H9 (cell line): ENCODE measurements at places on chromosomes 6 and 20.

- no peak for DNase-seq
Measured at GRCh38 chr6:156344491-156344890, 432.7 kb upstream of the ARID1B start.

DNA sequence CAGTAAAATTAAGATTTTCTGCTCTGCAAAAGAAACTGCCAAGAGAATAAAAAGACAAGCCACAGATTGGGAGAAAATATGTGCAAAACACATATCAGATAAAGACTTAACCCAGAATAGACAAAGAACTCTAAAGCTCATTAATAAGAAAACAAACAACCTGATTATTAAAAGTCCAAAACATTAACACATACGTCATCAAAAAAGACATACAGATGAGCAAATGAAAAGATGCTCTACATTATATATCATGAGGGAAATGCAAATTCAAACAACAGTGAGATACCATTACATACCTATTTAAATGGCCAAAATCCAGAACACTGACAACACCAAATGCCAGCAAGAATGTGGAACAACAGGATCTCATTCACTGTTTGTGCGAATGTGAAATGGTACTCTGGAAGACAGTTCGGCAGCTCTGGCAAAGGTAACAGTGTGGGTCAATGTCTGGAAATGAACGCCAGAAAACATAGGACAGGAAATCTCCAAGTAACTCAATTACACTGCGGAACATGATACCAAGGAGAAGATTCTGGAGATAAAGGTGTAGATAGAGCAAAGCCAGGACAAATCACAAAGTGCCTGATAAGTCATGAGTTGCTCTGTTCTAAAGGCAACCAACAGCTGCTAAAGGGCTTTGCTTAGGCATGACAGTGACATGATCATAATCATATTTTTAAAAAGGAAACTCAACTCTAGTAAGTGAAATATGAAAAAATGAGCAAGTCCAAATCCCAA is 96.8 kb downstream of the PDE10A start:
- DNase-seq: no peak

DNA sequence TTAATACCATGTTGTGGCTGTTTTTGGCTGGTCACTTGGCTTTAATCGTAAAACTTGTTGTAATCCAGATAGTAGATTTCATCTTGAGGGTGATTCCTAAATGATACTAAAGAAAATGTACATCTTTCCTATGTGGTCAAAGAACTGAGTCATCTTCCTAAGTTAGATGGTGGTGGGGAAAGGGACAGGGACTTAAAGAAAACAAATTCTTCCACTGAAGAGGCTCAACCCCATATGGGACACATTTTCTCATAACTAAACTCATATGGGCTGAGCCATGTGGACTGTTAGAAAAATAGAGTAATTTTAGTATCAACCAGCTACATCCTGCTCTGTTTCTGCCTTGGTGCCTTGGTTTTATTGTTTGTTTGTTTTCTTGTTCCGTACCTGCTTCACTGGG is 155.8 kb downstream of the TSHZ2 start:
- no peak for DNase-seq

DNA sequence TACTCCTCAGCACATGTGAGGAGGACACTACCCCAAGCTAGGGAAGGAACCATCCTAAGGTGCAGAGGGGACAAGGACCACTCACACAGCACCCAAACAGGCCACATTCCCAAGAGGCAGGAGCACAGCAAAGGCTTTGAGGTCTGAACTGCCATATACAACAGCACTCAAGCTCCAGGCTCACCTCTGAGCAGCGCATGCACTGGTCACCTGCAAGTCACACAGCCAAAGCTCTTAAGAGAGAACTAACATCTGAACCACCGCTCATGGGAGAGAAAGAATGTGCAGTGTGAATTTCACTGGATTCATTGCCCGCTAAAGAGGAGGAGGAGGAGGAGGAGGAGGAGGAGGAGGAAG is 31.0 kb downstream of the NPEPL1 start:
- DNase-seq: no peak

DNA sequence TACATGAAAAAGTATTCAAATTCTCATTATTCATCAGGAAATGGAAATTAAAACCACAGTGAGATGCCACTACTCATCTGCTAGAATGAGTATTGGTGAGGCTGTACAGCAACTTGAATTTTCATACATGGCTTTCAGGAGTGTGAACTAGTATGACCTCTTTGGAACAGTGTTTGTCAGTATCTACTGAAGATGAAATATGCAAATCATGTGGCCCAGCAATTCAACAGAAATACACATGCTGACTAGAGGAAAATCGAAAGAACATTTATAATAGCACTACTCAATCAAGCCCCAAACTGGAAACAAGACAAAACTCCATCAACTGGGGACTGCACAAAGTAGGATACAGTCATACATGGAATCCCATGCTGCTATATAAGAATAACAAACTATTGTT is 102.2 kb downstream of the DCDC2 start:
- no peak for DNase-seq

DNA sequence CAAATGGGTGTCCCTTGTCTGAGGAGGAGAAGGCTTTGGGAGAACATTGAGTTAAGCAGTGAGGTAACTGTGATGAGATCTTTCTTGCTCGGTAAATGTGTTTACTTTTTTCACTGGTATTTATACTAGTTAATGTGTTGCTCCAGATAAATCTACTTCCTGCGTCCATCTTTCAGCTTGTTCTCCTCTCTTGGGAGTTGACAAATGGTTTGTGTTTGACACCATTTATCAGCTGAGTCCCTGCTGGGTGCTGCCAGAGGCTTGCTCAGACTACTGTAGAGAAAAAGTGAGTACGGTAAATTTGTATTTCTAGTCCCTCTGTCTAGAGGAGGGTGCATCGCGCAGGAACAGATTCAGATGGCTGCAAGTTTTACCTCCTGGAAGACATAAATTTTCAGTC is 8.3 kb upstream of the PRDM1 start:
- DNase-seq: no peak

GRCh38 chr6:99833034-99833433 is 161.0 kb downstream of the MCHR2 start:
- DNase-seq: no peak

GRCh38 chr6:35388772-35389352 is 46.5 kb downstream of the PPARD start:
- no peak for DNase-seq

GRCh38 chr6:18214003-18214402 is 50.3 kb downstream of the DEK start:
- no peak for DNase-seq

- no peak for DNase-seq
Measured at GRCh38 chr6:170106906-170107525, 183.9 kb downstream of the DLL1 start.

GRCh38 chr6:85113934-85114580 is 335.8 kb upstream of the NT5E start:
- DNase-seq: no peak

DNA sequence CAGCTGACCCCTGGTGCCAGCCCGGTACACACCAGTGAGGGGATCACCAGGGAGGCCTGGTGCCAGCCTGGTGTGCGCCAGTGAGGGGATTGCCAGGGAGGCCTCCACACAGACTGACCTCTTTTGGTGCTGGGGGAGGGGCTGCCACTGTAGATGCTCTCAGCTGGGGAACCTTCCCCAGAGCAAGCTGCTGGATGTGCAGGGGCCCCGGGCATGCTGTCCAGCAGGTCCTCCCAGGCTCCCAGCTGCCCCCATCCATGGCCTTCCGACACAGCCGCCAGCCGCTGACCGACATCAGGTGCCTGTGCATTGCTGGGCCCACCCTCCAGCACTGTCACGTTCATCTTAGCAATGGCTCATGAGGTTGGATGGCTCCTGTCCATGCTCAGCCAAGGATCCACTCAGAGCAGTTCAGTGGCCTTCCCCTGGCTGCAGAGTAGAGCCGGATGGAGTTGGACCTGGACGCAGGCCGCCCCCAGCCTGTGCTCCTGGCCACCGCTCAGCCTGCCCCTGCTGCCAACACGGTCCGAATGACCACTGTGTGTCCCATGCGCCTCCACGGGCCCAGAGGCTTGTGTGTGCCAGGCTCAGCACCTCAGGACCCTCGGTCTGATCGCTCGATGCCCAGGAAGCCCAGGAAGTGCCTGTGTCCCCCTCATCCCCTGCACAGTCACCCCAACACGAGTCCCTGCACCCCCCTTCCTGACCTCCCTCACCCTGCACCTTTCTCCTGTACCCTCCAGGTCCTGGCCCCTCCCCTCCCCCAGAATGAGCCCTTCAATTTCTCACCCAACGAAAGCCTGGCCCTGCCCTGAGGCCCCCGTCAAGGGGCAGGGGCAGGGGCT is 95.7 kb downstream of the YTHDF1 start:
- no peak for DNase-seq

GRCh38 chr6:129236001-129236517 is 353.1 kb downstream of the LAMA2 start:
- DNase-seq: no peak

DNA sequence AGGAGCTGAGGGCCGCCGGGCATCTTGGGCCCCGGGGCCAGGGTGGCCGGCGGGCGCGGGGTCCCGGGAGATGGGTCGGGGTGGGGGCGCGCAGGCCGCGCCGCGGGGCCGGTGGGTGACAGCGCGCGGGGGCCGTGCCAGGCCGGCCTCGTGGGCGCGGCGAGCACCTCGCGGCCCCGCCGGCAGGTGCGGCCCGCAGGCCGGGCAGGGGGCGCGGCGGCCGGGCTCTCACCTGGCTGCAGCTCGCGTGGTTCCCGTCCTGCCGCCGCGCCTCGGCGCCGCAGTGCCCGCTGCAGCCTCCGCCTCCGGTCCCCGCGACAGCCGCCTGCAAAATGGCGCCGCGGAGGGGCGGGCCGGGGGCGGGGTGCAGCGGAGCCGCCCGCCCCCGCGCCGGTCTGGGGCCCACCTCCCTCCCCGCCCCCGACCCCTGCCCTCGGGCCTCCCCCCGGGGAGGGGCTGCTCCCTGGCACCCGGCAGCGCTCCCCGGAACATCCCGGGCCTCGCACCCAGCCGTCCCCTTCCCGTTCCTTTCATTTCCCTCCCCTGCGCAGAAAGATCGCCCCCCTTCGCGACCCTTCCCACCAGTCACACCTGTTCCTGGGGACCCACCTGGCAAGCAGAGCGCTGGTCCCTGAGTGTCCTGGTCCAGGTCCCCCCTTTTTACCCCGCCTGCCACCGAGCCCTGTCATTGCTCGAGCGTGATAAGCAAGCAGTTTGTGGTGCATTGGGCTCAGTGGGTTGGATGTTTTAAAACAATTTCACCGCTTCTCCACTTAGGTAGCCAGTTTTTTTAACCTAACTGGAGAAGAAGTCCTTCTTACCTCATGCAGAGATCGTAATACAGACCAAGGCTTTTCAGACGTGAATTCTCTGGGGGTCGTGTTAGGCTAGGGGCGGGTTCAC is at the start of gene SLC23A2:
Gene SLC23A2 (minus strand): TSS at position 337 of the 903 bp plus-strand sequence. CDS start 68,948 bp downstream, outside the sequence.
- DNase-seq: peak; percentile 53

GRCh38 chr20:34249291-34249690 is 8.1 kb downstream of the ASIP start:
- DNase-seq: no peak

DNA sequence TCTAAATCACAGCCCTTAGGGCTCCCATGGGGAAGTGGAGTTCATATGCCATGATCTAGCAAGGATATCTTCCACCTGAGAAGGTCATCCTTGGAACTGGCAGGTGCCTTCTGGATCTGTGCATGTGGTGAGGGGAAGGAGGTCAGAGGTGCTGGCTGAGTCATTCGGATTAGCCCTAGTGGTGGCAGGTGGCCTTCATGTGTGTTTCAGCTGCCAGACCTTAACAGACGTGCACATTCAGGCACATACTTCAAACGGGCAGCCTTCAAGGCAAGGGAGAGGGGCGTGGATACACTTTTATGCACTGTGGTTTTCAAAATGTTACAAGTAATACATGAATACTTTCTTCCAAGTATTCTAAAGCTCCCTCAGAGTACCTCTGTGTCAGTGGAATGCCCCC is 51.2 kb downstream of the BMP6 start:
- no peak for DNase-seq

GRCh38 chr6:76774781-76775384 is 688.4 kb downstream of the HTR1B start:
- no peak for DNase-seq

GRCh38 chr6:6486595-6486994 is 101.9 kb upstream of the LY86 start:
- DNase-seq: no peak

DNA sequence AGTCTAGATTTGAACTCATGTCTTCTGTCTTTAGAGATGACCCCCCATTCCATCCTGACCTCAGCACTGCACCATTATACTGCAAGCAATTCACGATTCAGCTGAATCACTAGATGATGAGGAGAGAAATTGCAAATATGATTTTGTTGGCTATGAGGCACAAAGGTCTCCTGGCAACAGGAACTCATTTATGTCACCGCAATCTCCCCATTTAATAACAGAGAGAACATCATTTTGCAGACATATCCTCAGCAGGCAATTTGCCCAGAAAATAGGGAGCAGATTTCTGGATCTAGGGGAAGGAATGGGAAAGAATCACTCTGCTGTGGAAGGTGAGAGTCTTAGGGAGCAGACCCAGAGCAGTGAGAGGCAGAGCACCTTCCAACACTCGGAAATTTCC is 303.0 kb downstream of the PAX1 start:
- no peak for DNase-seq

- no peak for DNase-seq
Measured at GRCh38 chr6:1266686-1267056, 45.2 kb upstream of the FOXQ1 start.

DNA sequence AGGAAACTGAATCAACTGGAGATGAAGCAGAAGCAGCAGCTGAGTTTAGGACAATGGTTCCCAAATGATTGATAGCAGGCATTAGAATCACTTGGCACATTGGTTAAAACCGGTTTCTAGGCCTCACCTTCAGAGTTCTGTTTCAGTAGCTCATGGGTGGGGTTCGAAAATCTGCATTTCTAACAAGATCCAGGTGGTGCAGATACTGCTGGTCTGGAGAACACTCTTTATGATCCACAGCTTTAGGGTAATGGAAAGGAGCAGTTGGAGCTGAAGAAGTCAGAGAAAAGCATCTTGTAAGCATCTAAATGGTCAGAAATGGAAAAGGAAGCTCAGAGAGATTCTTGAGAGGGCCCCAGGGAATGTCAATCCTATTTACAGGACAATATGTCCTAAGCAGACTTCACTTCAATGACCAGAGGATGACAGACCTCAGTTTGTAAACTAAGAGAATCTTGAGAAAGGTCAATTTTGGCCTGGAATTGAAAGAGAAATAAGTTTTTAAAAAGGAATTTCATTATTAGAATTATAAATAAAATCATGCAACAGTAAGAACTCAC is 8.5 kb downstream of the TSPYL1 start:
- DNase-seq: no peak

DNA sequence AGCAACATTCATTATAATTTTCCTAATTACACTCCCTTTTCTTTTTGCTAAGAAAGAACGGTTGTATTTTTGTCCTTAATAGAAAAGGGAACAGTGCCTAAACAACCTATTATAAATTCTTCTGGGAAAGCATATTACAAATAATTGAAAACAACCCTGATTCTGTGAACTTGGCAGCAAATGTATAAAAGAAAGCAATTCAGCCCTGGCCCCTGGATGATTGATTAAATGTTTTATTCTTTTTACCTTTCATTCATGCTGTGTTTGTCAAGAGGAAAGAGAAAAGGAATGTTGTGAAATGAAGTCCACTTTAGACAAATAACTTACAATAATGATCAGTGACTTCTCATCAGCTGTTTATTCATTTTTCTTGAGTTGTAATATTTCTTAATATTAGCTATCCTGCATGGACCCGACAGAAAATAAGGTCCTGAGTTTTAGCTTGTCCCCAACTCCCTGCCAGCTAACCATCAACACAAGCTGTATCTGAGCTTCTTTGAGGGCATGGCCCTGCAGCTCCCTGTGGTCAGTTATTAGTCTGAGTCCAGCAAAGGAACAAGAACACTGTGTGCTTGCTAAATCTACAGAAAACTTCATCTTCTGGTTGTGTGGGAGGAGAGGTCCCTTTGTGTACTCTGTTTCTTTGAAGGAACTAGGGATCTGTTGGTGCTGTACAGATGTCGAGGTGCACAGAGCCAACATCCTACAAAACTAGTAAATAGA is 248.2 kb downstream of the LAMA2 start:
- DNase-seq: no peak
